ENCODE measurements at places on chromosomes 1 and 21. TPM values are rescaled to one million over a fixed set of nuclear protein-coding genes. Genes with fewer than 3 reads are reported as not detected.
A peak's percentile ranks its signal among the peaks of the same experiment; 100 is the strongest.

The PBX1 gene
- total RNA-seq: 38.0 TPM

The OR2L3 gene
- not detected for total RNA-seq

The KRTAP7-1 gene
- total RNA-seq: not detected

DNA sequence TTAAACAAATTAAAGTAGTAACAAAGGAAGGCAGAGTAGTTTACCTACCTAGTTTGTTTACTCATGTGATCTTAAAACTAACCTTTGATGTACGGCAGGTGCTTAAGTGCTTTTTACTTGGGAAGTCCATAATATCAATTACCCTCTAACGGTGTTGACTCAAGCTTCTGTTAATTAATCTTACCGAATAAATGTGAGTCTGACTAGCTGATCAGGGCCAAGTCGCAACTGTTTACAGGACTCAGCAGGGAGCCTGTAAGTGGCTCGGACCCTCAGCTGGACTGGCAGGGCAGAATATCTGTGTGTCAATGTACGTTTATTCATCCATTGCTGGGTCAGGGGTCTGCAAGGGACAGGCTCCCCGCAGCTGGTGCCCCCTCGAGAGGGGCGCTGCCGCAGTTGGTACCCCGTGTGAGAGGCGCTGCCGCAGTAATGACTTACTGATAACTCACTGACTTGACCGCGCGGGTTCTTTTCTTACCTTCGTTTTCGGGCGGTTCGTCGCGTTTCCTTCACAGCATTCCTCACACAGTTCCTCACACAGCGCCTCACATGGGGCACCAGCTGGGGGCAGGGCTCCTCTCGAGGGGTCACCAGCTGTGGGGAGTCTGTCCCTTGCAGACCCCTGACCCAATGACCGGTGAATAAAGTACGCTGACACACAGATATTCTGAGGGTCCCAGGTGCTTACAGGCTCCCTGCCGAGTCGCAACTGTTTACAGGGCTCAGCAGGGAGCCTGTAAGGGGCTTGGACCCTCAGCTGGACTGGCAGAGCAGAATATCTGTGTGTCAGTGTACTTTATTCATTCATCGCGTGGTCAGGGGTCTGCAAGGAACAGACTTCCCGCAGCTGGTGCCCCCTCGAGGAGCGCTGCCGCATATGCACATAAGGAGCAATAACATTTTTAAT, 3.0 kb downstream of the FMO1 start:
- peak overlapping the region; percentile 61 for H3K27ac ChIP-seq
- H3K4me3 ChIP-seq: peak overlapping the region; percentile 92
- no peaks in the 10 kb centered on the region for H3K36me3 ChIP-seq
- peaks cover 18% of the 10 kb centered on the region for H3K4me1 ChIP-seq
- DNase-seq: no peak

GRCh38 chr1:185739967-185740366, 5.8 kb downstream of the HMCN1 start:
- H3K27ac ChIP-seq: no peak overlapping the region
- peaks cover 46% of the 10 kb centered on the region for H3K4me1 ChIP-seq
- no peaks in the 10 kb centered on the region for H3K27me3 ChIP-seq
- H3K4me3 ChIP-seq: no peak overlapping the region
- peaks cover 13% of the 10 kb centered on the region for H3K36me3 ChIP-seq

DNA sequence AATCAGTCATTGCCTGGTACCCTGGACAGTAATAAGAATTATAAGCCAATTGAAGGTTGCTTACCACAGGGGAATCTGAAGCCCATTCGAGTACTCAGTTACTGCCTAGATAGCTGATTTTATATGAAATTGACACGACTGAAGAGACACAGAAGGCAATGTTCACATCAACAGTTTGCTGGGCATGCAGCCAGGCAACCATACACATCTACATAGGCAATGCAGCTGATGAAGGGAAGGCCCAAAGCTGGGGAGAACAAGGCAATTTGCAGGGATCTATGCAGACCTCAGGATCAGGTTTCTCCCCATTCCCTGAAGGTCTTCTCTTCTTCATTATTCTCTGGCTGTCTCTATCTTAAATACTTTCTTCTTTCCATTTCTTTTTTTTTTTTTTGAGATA, 448.7 kb downstream of the PTBP2 start:
- no peak for DNase-seq
- H3K27ac ChIP-seq: no peak overlapping the region
- no peak overlapping the region for H3K4me3 ChIP-seq
- no peaks in the 10 kb centered on the region for H3K36me3 ChIP-seq

DNA sequence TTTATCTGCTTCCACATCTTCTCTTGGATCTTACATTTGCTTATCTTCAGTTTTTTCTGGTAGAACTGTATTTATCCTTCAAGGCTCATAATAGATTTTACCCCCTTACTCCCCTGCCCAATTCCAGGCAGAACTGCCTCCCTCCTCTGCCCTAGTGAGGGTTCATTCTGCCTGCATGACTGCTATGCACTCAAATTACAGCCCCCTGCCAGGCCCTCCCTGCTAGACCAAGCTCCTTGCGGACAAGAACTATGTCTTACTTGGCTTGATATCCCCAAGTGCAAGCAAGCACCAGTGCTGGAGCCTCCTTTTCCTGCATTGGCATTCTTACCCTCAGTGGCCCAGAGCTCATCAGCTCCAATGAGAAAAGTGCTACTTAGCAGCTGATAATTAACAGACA, 18.1 kb downstream of the MAPKAPK2 start:
- peaks cover 68% of the 10 kb centered on the region for H3K4me1 ChIP-seq
- peak overlapping the region; percentile 39 for H3K27ac ChIP-seq
- H3K4me3 ChIP-seq: no peak overlapping the region
- no peaks in the 10 kb centered on the region for H3K27me3 ChIP-seq
- no peak for DNase-seq

- peaks cover 69% of the 10 kb centered on the region for H3K4me1 ChIP-seq
- DNase-seq: no peak
- no peaks in the 10 kb centered on the region for H3K27me3 ChIP-seq
- peak overlapping the region; percentile 99 for H3K27ac ChIP-seq
- no peaks in the 10 kb centered on the region for H3K36me3 ChIP-seq
Measured at GRCh38 chr1:234962340-234962989, 166.2 kb downstream of the TOMM20 start.

DNA sequence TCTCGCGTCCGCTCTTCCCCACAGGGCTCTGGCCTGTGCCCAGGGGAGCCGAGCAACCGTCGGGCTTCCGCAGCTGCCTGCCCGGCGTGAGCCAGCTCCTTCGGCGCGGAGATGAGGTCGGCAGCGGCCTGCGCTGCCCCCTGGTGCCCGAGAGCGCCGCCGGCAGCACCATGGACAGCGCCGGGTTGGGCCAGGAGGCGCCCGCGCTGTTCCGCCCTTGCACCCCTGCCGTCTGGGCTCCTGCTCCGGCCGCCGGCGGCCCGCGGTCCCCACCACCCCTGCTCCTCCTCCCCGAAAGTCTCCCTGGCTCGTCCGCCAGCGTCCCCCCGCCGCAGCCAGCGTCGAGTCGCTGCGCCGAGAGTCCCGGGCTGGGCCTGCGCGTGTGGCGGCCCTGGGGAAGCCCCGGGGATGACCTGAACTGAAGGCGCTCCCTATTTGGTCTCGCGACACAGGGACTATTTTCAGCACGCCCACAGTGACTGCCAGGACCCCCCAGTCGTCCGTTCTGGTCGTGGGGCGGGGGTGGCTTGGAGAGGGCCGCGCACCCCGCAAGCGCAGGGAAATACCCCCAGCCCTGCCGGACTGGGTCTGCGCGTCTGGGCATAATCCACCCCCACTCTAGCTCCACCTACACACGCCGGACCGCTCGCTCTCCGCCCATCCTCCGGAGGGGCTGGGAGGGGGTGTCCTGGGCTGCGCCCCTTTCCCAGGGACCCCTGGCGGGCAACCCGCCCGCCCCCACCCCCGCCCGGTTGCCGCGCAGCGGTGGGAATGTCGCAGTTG, 1.3 kb downstream of the HES3 start:
- H3K4me1 ChIP-seq: peaks cover 15% of the 10 kb centered on the region
- no peak overlapping the region for H3K27ac ChIP-seq
- no peaks in the 10 kb centered on the region for H3K36me3 ChIP-seq
- no peak overlapping the region for H3K4me3 ChIP-seq

GRCh38 chr1:184748740-184749139, 5.9 kb downstream of the EDEM3 start:
- no peaks in the 10 kb centered on the region for H3K36me3 ChIP-seq
- no peak overlapping the region for H3K4me3 ChIP-seq
- no peak for DNase-seq

DNA sequence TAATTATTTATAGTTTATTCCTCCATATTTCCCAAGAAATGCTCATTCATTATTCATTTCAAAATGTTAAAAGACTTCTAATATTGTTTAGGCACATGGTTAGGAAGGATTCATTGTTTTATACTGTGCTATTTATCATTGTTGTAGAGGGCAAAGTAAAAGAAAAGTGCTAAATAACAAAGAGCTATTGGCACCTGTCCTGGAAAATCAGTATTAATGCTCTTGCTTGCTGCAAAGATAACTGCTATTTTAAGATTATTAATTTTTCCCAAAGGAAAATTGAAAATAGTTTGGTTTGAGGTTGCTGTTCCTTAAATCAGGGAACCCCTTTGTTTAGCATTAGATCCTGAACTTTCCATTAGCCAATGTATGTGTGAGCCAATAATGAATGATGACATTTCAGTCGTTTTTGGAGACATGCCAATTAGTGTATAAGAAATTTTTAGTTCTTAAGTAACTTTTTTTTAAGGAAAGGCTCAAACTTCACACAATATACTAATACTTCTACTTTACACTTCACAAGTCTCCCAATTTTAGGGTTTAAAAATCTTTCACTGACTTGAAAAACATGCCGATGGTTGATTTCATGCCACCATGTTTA, 39.9 kb downstream of the EPB41 start:
- no peaks in the 10 kb centered on the region for H3K27me3 ChIP-seq
- H3K4me1 ChIP-seq: no peaks in the 10 kb centered on the region
- H3K36me3 ChIP-seq: peaks cover 2% of the 10 kb centered on the region
- no peak overlapping the region for H3K27ac ChIP-seq
- no peak overlapping the region for H3K4me3 ChIP-seq

DNA sequence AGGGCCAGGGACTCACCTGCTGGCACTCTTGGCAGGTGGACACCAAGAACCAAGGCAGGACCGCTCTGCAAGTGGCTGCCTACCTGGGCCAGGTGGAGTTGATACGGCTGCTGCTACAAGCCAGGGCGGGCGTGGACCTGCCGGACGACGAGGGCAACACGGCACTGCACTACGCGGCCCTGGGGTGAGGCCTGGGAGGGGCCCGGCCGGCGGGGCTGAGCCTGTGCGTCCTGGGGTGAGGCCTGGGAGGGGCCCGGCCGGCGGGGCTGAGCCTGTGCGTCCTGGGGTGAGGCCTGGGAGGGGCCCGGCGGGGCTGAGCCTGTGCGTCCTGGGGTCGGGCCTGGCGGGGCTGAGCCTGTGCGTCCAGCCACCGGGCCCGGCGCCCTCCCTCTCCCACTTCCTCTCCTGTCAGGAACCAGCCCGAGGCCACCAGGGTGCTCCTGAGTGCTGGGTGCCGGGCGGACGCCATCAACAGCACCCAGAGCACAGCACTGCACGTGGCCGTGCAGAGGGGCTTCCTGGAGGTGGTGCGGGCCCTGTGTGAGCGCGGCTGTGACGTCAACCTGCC, 4.6 kb upstream of the MMP23B start:
- no peaks in the 10 kb centered on the region for H3K4me1 ChIP-seq
- no peaks in the 10 kb centered on the region for H3K36me3 ChIP-seq
- H3K27ac ChIP-seq: no peak overlapping the region
- no peak for DNase-seq
- H3K27me3 ChIP-seq: no peaks in the 10 kb centered on the region
